ENCODE measurements at places on chromosomes 6 and 20. TPM values are rescaled to one million over a fixed set of nuclear protein-coding genes. Genes with fewer than 3 reads are reported as not detected.
A peak's percentile ranks its signal among the peaks of the same experiment; 100 is the strongest.

PLEKHG1 gene
- 2.8 TPM for polyA plus RNA-seq

GRM1 gene
- polyA plus RNA-seq: 0.82 TPM

DUSP22 gene
- 24.0 TPM for polyA plus RNA-seq

CFB gene
- 154 TPM for polyA plus RNA-seq

BTBD3 gene
- 11.6 TPM for polyA plus RNA-seq

CST7 gene
- 1.4 TPM for polyA plus RNA-seq

PRDM13 gene
- polyA plus RNA-seq: not detected

PNPLA1 gene
- polyA plus RNA-seq: 1.2 TPM

PTCHD4 gene
- polyA plus RNA-seq: 0.24 TPM

EEF1A2 gene
- 1.5 TPM for polyA plus RNA-seq

RAD21L1 gene
- polyA plus RNA-seq: not detected

DNA sequence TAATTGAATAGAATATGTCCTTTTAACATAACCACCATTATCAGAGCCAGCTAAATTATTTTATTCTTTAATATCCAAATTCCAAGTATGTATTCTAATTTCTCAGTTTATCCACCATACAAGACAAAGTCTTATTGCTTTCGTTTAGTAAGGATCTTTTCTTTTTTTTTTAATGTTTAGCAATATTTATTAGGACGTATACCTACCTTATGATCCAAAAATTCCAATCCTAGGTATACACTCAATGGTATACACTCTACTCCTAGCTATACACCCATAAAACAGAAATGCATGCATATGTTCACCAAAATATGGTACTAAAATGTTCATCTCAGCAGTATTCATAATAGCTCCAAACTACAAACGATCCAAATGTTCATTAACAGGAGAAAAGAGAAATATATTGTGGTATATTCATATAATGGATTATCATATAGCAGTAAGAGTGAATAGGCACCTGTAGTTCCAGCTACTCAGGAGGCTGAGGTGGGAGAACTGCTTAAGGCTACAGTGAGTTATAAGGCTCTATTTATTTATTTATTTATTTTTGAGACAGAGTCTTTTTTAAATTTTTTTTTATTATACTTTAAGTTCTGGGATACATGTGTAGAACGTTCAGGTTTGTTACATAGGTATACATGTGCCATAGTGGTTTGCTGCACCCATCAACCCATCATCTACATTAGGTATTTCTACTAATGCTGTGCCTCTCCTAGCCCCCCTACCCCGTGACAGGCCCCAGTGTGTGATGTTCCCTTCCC lies 17.3 kb downstream of the TNFAIP3 start:
- DNase-seq: no peak

- no peak for DNase-seq
Measured at GRCh38 chr6:163318071-163318786, 96.3 kb upstream of the QKI start.

DNA sequence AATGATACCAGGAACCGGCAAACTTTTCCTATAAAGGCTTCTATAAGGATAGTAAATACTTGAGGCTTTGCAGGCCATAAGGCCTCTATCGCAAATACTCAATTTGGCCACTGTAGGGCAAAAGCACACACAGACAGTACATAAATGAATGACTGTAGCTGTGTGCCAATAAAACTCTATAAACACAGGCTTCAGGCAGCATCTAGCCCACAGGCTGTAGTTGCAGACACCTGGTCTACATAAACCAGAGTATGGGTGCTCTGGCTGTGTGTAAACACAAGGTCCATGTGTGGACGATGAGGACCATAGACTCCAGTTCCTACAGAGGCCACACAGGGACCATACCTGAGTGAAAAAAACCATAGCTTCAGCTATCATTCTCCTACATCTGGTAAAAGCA lies 52.2 kb downstream of the ZMYND8 start:
- DNase-seq: no peak

DNA sequence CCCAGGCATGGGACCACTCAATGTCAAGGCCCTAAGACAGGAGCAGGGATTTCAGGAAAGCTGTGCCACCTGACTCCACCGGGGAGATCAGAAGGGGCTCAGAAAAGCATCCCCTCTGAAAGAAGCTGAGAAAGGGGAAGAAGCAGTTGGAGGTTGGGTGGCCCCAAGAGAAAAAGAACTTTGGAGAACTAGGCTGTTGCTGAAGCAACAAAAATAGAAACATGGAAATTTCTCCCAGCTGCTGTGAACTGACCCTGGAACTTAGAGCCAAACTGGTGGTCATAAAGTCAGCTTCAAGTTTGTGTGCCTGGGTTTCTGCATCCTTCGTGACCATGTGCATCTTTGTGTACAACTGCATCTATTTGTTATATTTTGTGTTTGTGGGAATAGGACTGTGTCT lies 534.5 kb downstream of the MAFB start:
- no peak for DNase-seq

DNA sequence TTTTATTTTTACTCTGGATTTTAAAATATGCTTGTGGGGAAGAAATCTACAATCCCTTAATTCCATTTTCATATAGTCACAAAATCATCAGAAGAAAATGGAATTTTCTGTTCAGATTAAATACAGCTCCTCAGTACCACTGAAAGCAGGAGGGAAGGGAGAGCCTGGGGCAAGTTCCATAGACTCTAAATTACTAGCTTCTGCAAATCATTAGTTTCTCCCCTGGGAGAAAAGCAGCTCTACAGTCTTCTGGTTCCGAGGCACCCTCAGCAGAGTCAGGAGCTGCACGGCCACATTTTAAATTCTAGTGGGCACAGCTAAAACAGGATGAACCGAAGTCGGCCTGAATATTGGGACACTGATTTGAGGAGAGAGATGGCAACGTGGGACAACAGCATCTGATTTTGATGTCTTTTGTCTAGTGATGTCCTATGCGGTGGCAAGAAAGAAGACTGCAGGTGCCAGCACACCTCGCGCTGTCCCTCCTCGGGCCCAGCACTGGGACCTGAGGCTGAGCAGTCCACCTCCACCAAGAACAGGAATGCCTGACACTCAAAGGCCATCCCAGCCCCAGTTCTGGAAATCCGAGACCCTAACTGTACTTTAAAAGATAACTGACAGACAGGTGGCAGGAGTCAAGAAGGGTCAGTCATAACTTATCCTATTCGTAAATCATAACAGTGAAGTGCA lies 90.7 kb downstream of the FOXC1 start:
- no peak for DNase-seq

- DNase-seq: no peak
Measured at GRCh38 chr6:20061952-20062351, 150.3 kb downstream of the MBOAT1 start.

GRCh38 chr6:132820629-132821381 lies 6.4 kb downstream of the RPS12 start:
- no peak for DNase-seq

GRCh38 chr6:14968056-14968637 lies 277.7 kb upstream of the JARID2 start:
- no peak for DNase-seq

GRCh38 chr6:156602066-156602385 lies 175.2 kb upstream of the ARID1B start:
- DNase-seq: no peak

DNA sequence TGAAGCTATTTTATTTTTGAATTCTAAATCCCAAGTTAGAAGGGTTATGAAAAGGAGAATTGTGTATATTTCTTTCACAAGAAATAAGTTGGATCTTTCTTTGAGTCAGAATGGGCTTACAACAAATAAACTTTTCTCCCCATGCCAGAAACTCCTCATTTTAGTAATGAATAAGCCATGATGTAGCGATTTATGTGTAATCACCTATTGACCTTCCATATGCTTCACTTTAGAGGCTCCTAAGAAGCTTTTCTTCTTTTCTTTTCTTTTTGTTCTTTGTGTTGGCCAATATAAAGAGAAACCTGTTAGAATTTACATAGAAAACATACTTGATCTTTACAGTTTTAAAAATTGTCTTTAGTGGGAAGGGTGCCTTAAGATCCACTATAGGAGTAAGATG lies 370.2 kb downstream of the UTRN start:
- no peak for DNase-seq

DNA sequence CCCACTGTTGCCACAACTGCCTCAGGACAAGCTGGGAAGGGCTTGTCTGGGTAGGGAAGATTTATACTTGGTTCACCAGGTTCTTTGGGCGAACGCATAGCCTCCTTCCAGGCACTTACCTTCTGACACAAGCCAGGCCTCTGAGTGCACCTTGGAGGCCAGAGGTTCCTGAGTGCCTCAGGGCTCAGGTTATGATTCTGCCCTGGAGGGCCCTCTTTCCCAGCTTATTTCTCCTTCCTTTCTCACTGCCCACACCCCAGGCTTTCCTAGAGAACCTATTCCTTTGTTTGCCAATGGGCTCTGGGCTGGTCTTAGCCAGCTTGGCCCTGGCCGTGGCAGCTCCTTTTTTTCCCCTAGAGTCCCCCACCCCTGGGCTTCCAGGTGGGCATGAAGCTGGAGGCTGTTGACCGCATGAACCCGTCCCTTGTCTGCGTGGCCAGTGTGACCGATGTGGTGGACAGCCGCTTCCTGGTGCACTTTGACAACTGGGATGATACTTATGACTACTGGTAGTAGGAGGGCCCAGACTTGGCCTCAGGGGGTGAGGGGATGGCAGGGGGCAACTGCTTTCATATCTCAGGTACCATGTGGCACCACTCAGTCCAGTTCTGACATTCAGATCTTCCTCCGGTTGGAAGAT lies 25.0 kb downstream of the L3MBTL1 start:
- no peak for DNase-seq

- DNase-seq: no peak
Measured at GRCh38 chr6:41763470-41763869, 16.2 kb downstream of the FRS3 start.

GRCh38 chr6:17015144-17015543 lies 86.7 kb upstream of the STMND1 start:
- no peak for DNase-seq

DNA sequence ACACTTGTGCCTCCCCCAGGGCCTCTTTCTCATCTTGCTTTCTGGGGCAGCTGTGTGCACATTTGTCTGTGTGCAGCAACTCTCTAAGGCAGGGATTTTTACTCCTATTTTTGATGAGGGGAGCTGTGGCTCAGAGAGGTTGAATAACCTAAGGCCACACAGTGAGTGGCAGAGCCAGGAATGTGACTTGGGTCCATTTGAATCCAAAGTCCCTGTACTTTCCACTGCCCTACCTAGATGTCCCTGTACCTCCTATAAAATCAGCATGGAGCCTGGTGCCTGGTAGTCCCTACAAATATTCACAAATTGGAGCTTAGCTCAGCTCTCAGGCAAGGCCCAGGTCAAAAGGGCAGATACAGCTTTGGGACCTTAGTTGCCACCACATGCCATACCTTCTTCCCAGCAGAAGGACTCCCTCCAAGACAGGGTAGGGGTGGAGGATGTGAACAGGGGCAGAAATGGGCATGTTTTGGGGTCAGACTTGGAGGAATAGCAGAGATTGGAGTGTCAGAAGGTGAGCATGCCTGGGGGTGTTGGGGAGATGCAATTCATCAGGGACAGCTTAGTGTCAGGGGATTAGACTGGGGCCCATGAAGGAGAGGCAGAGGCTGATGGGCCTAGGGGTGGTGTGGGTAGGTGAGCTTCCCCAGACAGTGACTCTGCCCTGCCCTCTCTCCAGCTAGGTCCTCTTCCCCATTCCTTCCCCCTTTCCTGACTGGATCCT lies 4.1 kb upstream of the VEGFA start:
- peak; percentile 29 for DNase-seq

DNA sequence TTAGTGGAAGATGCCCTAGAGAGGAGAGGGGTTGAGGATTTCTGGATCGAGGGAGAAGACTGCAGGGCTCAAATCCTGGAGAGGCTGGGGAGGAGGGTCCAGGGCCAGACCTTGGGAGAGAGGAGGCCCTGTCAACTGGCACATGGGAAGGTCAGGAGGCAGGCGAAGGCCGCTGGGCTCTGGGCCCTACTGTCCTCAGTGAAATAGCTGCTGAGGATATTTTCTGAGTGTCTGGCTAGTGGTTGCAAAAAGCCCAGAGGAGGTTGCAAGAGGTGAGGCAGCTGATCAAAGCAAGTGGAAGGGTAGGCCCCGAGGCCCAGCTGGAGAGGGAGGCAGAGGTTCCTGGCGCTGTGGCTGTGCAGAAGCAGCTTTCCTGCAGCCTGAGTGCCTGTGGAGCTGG lies 103.4 kb upstream of the MLN start:
- DNase-seq: no peak

GRCh38 chr6:90483116-90483839 lies 103.6 kb downstream of the MAP3K7 start:
- DNase-seq: no peak

DNA sequence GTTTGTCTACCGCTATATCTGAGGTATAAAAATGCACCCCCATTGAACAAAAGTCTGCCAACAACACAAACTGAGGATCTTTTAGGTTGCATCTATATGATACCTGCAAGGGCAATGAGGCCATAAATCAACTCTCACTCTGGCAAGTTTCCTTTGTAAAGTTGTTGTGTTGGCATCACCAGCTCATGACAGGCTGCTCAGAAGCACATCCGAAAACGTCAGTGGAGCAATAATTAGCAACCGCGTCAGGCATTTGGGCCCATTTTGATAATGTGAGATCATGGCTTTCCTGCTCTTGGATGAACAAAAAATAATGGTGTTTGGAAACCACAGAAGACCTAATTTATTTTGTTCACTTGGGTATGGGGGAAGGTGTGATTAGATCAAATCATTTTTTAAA lies 12.0 kb upstream of the SLC22A3 start:
- DNase-seq: no peak

Measured in kidney (tissue), 22 donors.